ENCODE measurements at places on chromosomes 6 and 20.

- no peak for DNase-seq
Observed at GRCh38 chr6:118546164-118546879, 1.8 kb upstream of the PLN start.

- no peak for DNase-seq
Observed at GRCh38 chr20:54234991-54235390, 27.1 kb downstream of the PFDN4 start.

GRCh38 chr6:167559675-167560479, 235.0 kb downstream of the TTLL2 start:
- DNase-seq, result peak; percentile 84

- no peak for DNase-seq
Observed at GRCh38 chr6:2651961-2652360, 98.8 kb downstream of the MYLK4 start.

DNA sequence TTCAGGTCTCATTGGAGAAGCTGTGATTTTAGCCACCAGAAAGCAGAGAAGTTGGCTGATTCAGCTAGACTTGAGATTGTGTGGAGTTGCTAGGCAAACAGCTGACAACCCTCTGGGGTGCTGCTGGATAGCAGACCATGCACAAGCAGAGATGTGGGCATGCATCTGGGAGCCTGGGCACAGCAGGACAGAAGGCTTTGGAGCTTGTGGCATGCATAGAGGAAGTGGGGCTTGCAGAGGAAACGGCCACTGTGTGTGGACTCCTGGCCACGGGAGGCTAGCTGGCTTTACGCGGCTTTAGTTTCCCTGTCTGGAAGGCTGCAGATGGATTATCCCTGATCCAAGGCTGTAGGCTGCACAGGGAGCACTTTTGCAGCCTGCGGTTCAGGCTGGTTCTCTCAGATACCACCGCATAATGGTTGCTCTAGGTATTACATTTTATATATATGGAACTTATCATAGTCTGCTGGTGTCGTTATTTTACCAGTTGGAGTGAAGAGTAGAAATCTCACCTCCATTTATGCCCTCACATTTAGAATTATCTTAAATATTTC, 10.4 kb downstream of the ZNF831 start:
- no peak for DNase-seq

GRCh38 chr6:128494440-128494839, 26.0 kb downstream of the PTPRK start:
- no peak for DNase-seq

DNA sequence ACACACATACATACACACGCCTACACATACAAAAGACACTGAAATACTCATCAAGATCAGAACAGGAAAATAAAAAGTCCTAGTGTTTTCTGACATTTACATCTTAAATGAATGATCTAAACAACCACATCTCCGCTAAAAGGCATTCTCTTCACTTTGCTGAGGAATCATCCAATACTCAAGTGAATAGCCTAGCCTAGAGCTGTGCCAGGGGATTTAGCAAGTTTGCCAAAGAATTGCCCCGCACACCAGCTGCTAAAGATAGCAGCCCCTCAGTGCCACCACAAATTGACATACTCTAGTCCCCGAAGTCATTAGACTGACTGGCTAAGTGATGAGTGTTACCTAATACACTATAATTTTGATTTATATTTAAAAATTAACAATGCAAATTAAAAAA, 246.8 kb upstream of the POU3F2 start:
- DNase-seq, result no peak

- DNase-seq, result no peak
Observed at GRCh38 chr6:33958526-33959328, 154.9 kb upstream of the MLN start.

DNA sequence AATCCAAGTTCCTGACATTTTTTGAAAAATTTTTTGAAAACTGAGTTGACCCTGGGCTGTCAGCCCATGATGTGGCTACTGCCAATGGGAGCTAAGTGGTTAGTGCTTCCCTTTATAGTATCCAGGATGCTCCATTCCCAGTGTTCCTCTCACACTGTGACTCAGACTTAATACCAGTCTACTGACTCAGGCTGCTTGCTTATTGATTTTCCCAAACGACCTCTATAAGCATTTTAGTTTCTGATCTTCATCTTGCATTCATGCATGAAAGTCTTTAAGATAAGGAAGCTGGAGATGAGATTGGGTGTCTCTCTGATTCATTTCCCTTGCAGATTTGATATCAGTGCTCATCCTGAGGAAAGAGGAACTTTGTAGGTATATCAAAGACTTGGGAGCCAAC, 560.0 kb downstream of the TBC1D32 start:
- no peak for DNase-seq

GRCh38 chr6:153231048-153231646, 100.1 kb upstream of the RGS17 start:
- DNase-seq, result peak; percentile 20

GRCh38 chr20:61704661-61705060, 361.0 kb downstream of the TAF4 start:
- no peak for DNase-seq

- DNase-seq, result peak; percentile 53
Observed at GRCh38 chr6:117483004-117483644, 650 bp downstream of the DCBLD1 start.

DNA sequence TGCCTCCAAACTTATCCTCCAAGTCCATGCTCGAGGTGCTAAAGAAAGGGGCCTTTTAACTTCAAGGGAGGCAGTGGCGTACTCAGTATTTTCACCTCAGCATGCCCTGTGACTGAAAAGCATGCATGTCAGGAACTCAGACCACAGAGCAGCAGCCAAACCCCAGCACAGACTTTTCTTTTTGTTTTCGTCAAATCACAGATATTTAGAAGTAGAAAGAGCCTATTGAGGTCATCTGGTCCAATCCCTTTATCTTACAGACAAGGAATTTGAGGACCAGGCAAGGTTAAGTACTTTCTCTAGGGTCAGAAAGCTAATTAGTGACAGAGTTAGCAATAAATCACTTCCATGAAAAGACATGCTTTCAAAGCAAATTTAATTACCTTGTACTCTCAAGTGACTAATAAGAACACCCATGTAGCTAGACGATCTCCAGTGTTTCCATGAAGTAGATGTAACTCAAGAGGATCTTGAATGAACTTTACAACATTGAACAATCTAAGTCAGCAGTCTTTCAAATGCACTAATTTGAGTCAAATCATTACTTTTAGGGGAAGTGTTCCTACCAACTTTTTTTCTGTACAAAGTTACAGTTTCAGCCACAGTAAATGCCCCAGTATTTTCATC, 35.9 kb downstream of the MOXD1 start:
- no peak for DNase-seq

- DNase-seq, result no peak
Observed at GRCh38 chr6:156840606-156841005, 63.4 kb downstream of the ARID1B start.

DNA sequence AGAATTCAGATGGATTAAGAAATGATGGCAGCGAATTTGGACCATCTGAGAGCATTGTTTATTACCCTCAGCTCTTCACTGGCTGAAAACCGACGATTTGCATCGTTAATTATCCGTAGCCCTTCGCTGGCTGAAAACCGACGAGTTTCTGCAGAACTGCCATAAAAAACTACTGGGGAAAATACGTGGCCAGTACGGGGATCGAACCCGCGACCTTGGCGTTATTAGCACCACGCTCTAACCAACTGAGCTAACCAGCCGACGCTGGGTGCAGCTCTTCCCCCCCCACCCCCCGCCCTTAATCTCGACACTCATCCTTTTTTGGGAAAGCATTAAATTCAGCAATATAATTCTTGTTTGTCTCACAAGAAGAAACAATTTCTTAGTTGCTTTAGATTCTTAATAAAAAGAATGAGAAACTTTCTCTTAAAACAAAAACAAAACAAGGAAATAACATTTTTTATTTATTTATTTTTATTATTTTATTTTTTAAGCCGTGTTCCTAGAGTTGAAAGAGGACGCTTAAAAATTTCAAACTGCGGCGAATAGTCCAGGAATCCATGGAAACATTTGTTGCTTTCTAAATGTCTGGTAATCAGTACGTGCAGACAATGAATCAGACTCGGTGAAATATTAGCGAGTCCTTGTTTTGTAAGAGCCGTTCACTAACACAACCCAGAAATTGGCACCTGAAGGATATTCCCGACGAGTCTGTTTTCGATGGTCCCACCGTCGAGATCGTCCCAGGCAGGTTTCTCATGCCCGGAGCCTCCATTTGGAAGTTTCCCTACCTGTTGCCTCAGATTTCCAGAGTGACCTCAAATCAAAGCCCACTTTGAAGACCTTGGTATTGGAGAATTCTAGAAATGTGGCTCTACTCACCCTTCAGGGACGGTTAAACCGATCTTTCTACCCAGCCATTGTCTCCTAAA, 27.8 kb downstream of the PRSS16 start:
- no peak for DNase-seq

GRCh38 chr6:1626481-1626880, 16.8 kb downstream of the FOXC1 start:
- no peak for DNase-seq

DNA sequence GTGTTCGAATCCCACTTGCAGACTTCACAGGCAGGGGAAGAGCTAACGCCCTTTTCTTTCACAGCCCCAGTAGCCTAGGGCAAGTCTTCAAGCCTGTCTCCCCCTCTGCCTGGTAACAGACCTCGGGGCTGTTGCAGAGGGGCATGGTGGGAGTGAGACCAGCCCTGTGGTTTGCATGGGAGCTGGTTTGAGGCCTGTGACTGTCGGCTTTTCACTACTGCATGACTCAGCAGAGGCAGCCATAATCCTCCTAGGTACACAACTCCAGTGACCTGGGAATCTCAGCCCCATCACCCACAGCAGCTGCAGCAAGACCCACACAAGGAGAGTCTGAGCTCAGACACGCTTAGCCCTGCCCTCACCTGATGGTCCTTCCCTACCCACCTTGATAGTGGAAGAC, 55.3 kb upstream of the POPDC3 start:
- no peak for DNase-seq

DNA sequence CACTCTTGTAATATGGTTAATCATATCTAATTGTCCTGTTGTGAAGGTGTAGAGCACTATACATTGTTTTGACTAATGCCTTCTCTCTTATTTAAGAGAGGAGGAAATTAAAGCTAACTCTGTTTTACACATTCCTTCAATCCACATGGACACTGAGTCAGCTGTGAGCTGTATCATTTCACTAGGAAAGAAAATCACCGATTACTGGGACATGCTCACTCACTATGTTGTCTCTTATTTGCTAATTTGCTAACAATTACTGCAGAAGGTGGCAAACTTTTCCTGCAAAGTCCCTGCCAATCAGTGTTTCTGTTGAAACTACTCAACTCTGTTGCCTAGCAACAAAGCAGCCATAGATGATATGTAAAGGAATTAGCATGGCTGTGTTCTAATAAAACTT, 98.2 kb downstream of the BCAS1 start:
- no peak for DNase-seq

GRCh38 chr20:22584922-22585785, 782 bp upstream of the FOXA2 start:
- peak; percentile 96 for DNase-seq

DNA sequence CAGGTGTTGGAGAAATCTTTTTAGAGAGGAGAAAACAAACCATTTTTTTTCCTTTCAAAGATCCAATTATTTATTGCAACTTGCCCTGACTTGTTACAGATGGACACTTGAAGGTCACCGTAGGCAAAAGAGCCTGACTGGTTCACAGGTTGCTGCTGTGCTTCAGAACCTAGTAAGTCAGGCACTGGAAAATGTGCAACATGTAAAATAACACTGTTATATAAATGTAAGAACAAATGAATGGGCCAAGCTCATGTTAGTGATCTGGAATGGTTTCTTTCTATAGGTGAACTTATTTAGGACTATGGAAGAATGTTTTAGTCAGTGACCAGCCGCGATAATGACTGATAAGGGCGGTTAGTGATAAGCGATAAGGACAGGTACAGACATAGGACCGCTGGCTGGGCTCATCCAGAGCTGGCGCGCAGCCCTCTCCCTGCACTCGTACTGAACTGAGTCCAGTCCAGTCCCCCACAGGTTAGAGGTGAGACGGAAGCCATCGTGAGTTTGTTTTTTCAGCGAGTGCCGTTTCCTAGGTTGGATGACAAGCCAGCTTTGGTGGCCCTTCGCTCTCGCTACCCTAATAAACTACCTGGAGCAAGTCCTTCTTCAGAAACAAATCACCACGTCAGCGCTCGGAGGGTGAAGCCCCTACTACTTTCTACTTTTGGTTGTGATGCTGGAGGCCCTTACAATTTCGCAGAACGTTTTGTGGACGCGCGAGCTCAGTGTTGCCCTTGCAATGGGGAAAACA, 94.4 kb upstream of the PRDM1 start:
- no peak for DNase-seq

DNA sequence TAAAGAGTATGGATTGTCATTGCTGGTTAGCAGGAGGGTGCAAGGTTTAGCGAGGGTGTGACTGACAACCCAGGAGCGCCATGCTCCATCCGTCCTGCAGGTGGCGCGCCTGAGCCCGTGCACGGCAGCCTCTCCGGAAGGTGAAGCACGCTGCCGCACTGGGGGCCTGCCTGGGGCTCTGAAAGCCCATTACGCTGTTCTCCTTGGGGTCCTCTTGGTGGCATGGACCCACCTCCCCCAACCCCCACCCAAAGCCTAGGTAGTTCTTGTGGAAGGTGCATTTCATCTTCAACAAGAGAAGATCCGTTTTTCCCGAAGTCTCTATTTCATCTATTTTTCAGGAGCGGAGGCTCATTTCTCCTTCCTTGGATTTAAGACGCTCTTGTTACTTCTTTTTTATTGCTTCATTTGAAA, 197.4 kb upstream of the KCNG1 start:
- DNase-seq, result peak; percentile 59

DNA sequence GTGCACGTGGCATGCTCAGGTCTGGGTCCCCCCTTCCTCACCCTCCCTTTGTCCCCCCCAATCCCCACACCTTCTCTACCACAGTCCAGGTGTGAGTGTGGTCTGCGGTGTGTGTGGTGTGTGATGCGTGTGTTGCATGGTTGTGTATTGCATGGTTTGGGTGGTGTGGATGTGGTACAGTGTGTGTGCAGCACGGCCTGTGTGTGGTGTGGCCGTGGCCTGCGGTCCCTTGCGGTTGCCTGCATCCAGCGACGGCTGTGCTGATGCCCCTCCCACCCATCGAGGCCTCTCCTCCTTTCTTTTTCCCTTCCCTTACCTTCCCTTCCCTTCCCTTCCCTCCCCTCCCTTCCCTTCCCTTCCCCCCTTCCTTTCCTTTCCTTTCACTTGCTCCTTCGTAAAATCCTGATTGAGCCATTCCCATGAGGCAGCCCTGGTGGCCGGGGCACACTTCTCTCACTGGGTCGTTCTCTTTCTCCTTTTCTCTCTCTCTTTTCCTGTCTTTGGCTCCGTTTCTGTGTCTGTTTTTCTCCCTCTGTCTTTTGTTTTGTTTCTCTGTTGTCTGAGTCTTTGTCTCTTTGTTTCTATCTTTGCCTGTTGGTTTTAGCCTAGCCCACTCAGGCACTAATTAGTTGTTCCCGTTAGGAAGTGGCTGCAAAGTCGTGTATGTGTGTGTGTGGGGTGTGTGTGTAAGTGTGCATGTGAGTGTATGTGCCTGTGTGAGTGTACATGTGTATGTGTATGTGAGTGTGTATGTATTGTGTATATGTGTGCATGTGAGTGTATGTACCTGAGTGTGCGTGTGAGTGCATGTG, 65.7 kb downstream of the SRC start:
- no peak for DNase-seq

All from HuH-7.5 (cell line).